Activated CD4-positive, alpha-beta T cell treated with anti-CD3 and anti-CD28 coated beads, Interleukin-10, Interleukin-2, amounts not matched to agents 100 ng/mL and 50 ng/mL, durations not matched to agents 16 hours and 8 hours (primary cell): ENCODE measurements at places on chromosomes 5 and 9.
A peak's percentile ranks its signal among the peaks of the same experiment; 100 is the strongest.

DNA sequence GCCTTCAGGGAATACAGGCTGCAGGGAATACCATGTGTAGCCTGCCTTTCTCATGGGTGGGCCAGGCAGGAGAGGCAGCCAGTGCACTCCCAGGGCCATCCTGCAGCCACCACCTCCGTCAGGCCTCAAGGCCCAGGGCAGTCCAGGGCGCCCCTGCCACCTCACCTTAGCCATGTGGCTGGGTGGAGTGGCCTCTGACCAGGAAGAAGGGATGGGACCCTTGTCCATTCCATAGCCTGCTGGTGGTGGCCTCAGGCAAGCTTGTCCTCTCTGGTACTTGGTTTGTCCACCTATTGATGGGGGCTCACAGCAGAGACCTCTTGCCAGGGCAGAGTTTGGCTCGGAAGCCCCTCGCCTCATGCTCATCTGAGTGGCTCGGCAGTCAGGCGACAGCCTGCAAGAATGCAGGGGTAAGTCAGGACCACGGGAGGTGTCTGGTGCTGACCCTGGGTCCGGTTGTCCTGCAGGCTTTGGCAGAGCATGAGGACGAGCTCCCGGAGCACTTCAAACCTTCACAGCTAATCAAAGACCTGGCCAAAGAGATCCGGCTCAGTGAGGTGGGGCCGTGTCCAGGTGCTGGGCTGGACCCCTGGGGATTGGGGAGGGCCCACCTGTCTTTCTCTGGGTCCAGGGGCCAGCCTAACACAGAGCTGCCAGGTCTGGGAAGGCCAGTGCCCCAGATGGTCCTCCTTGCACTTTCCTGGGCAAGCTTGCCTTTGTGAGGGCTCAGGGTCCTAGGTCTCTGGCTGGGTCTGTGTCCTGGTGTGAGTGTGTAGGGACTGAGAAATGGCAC is 82.9 kb downstream of the PHF2 start:
- DNase-seq = no peak

- DNase-seq = no peak
Measured at GRCh38 chr5:50535393-50535792, 94.3 kb upstream of the EMB start.

DNA sequence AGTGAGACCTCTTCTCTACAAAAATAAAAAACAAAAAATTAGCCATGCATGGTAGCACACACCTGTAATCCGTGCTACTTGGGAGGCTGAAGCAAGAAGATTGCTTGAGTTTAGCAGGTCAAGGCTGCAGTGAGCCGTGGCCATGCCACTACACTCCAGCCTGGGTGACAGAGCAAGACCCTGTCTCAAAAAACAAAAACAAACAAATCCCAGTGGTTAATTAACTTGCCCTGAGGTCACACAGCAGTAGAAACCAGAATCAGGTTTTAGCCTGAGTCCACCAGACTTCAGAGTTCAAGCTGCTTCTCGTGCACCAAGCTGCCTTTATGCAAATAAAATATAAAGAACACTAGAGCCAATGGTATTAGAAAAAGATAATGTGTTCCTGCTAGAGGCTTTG is 169.7 kb downstream of the GOLPH3 start:
- DNase-seq = no peak

- no peak for DNase-seq
Measured at GRCh38 chr5:169697976-169698375, 60.9 kb downstream of the DOCK2 start.

- no peak for DNase-seq
Measured at GRCh38 chr9:125183054-125183453, 6.5 kb downstream of the PPP6C start.

DNA sequence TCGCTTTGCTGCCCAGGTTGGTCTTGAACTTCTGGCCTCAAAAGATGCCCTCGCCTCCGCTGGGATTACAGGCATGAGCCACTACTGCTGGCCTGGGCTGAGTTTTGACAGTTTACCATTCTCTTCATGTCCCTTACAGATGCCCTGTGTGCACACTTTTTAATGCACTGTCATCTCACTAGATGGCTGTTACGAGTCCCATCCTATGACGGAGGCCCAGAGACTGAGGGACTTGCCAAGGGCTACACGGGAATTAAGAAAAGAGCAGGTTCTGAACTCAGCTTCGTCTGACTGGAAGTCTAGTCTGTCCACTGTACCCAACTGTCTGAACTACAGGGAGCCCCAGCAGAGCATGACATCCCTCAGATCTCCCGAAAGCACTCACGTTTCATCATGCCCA is 63.9 kb downstream of the ARHGEF37 start:
- DNase-seq = no peak

GRCh38 chr5:957748-958485 is 50.7 kb upstream of the NKD2 start:
- no peak for DNase-seq

- DNase-seq = no peak
Measured at GRCh38 chr9:94631599-94631998, 7.7 kb downstream of the FBP1 start.

DNA sequence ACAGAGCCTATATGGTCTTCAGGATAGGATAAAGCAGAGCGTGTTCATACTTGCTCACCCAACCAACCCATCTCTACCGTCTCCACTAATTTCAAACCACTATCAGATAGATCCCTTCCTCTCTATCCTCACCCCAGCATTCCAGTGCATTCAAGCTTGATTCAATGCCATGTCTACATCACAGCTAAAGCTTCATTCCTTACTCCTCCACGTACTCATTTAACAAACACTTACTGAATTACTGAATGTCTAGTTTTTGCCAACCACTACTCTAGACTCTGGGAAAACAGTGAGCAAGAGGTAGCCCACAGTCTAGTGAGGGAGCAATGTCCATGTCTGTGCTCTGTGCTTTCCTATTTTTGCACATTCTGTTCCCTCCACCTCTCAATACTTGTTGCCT is 163.5 kb upstream of the MSX2 start:
- DNase-seq = no peak

DNA sequence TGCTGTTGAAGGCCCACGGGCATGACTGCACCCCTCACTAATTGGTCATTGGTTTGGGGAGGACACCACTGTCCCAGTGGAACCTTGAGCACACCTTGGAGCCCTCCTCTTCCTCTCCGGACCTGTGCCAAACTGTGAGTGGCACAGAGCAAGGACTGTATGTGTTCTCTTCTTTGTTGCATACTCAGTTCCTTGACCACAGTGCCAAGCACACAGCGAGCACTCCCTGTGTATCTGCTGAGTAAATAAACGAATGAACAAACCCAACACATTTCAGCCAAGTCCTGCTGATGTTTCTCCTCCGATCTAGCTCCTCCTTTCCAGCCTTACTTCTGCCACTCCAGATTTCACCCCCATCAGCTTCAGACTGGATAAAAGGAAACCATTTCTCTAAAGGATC is 2.7 kb upstream of the TRIM52 start:
- DNase-seq = no peak

DNA sequence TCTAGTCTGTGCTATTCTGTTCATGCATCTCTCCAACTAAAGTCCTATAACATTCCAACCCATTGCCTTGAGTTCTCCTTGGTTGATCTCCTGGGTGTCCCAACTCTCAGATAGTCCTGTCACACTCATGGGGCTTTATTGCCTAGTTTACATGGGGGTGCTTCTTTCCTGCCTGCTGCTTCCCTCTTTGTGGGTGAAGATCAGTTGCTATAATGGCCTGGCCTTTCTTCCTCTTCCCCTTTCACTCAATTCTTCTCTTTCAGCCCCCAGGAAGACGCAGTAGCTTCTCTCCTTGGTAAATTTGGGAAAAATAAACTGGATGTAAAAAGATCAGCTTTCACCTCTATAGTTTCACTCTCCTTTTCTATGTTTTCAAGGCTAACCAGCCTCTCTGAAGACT is 66.5 kb downstream of the PTCD2 start:
- no peak for DNase-seq

DNA sequence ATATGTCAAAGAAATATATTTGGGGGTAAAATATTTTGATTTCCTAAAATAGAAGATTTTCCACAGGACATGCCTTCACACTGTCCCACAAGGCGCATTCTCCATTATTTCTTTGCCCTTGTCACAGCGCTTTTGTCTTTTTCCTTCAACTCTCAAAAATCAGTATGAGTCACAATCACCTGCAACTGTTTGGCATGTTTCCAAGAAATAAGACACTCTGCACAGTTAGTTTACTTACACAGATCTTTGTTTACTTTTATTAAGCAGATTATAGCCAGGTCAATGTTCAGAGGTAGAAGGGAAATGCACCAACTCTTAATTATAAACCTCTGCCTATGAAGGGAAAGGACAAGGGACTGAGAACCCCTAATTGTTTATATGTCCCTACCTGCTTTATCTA is 9.5 kb downstream of the CEMIP2 start:
- peak; percentile 34 for DNase-seq

DNA sequence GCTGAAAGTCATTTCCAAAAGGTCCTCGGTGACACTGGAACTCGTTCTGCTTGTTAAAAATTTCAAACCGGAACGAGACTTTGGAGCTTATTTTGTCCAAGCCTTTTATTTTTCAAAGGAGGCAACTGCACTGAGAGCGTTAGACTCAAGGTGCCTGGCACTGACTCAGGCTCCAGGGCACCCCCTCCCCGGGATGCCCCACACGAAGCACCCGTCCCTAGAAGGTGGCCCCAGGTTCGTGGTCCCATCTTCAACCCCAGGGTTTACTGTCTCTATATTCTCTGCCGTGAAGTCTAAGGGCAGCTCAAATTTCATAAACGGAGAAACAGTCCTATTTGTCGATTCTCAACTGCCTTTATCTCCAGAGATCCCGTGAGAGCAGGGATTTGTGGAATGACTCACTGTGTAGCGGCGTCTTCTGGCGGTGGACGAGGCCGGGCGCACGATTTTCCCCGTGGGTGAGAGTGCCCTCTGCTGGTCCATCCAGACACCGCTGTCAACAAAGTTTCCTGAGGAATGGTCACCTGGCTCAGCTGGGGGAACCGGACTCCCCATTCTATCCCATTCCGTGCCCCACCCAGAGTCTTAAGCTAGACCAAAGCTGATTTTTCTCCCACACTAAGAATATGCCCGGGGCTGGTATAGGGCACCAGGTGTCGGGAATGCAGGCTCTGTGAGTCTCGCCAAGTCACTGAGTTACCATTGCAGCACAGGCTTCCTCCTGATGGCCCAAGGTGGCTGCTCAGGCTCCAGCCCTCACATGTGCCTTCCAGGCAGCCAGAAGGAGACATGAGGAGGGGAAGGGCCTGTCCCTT is 27.1 kb upstream of the SLC6A19 start:
- peak; percentile 52 for DNase-seq

- DNase-seq = no peak
Measured at GRCh38 chr5:72667708-72668107, 148.8 kb upstream of the TNPO1 start.

DNA sequence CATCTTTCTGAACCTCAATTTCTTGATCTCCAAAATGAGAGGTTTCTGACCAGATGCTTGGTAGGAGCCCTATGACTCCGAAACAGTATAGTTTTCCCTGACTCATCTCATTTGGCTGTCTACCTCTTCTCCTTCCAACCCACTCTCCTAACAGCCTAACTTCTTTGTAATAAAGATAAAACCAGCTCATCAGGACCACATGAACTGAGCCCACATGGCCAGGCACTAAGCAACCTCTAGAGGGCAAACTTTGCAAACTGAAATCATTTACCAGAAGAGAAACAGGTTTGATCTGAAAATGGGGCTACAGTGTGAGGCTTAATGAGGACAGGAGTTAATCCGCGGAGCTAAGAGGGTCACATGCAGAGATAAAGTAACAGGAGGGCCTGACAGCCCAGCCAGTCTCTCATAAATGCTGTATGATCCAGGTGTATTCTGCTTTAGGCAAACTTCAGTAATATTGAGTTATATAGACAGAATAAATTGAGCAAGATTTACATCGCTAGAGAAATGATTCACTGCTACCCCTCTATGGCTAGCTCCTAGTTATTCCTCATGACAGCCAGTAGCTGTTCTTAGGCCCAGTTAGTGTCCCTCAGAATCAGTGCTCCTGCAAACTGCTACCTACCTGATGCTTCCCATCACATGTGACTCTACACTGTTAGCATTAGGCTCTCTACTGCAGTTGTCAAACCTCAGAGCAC is 64.6 kb downstream of the ABCA1 start:
- peak; percentile 64 for DNase-seq

DNA sequence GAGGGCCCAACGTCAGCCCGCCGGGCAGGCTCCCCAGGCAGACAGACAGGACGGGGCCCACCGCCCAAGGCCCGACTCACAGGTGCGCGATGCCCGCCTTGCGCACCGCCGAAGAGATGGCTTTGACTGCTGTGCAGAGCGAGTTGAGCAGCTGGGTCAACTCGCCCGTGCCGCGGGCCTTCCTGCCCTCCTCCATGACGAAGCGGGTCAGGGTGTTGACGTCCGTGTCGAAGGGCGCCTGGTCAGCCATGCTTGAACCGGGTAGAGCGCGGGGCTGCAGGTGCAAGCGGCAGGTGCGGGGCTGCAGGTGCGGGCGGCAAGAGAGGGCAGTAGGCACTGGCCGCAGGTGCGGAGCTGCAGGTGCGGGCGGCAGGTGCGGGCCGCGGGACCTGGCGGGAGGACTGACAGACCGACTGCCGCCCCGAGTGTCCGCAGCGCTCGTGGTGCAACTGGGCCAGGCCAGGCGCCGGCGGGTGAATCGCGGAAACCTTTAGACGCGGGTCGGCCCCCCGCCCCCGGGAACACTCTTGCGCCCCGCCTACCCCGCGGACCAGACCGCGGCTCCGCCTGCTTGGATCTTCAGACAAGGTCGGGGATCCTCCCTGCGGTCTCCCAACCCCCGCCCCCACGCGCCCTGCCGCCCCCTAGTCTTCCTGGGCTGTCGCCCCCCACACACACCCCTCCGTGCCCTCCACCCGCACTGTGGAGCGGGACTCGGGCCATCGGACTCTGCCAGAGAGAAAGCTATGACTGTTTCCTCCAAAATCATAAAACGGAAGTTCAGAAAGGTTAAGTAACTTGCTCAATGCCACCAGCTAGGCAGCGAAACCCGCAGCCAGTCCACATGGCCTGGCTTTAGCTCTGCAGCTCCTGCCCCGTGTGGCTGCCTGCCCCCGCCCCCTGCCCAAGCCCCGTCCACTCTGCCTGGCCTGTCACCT is at the start of gene FBP1:
Gene FBP1 (minus strand): TSS at position 458 of the 938 bp plus-strand sequence. CDS start 208 bp downstream, at position 250.
- peak; percentile 50 for DNase-seq

DNA sequence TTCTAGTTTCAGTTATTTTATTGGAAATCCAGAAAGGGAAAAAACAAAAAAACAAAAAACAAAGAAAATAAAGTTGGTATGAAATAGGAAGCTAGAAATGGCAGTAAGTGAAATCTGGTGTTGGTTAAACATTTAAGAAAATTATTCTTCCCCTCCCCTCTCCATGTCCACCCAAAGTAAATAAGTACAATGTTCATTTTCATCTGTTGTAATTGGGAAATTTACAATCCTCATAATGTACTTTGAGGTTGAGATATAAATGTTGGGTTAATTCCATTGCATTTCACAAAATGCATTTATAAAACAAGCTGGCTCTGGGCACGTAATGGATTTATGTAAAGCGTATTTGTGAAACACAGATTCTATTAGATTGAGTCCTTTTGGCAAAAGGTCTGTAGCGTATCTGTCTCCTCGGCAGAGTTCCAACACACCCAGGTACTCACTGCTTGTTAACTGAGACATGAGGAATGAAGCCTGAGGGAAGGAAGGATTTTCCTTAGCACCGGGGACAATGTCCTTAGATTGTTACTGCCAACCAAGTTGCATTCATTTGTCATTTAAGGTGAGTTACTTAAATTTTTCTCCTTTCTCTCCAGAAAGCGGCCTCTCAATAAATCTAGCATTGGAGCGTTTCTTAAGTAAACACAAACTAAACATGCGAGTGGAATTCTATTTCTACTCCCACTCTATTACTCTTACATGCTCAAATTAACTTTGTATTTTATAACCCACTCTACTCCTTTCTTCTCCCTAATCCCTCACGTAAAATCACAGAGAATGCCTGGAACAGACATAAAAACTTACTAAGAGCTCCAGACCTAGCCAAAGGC is 912.3 kb upstream of the WWC1 start:
- DNase-seq = no peak
